Naive B cell (primary cell): ENCODE measurements at places on chromosomes 4 and X. TPM values are rescaled to one million over a fixed set of nuclear protein-coding genes. Genes with fewer than 3 reads are reported as not detected.

The TREX2 gene
- polyA plus RNA-seq: not detected

The P2RY4 gene
- not detected for polyA plus RNA-seq

The CSAG1 gene
- not detected for polyA plus RNA-seq

- H3K4me1 ChIP-seq: no peaks in the 10 kb centered on the region
- no peak for DNase-seq
- H3K27ac ChIP-seq: no peak overlapping the region
- H3K27me3 ChIP-seq: no peaks in the 10 kb centered on the region
- H3K4me3 ChIP-seq: no peak overlapping the region
- no peaks in the 10 kb centered on the region for H3K36me3 ChIP-seq
Observed at GRCh38 chr4:11483046-11483445, 54.4 kb upstream of the HS3ST1 start.

GRCh38 chr4:7699031-7699430, 240.6 kb downstream of the AFAP1 start:
- H3K27ac ChIP-seq: no peak overlapping the region
- no peak for DNase-seq
- H3K4me3 ChIP-seq: no peak overlapping the region
- H3K36me3 ChIP-seq: no peaks in the 10 kb centered on the region
- H3K27me3 ChIP-seq: peaks cover 24% of the 10 kb centered on the region
- no peaks in the 10 kb centered on the region for H3K4me1 ChIP-seq

DNA sequence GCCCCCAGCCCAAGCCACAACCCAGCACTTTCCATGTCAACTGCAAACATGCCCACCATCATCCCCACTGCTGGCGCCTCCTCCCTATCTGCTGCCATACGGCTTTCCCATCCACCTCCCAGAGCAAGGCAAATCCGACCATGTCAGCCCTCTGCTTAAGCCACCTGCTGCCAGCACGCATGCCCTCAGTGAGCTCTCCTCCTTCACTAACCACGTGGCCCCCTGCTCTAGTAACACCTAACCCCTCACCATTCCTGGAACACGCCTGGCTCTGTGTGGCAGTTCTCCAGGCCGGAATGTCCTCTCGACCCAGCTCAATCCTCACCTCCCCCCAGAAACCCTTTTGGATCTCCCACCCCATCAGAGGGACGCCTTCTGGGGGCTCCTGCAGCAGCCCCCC, 17.4 kb downstream of the BCAP31 start:
- H3K4me3 ChIP-seq: no peak overlapping the region
- H3K4me1 ChIP-seq: peaks cover 15% of the 10 kb centered on the region
- no peak for DNase-seq
- no peak overlapping the region for H3K27ac ChIP-seq

GRCh38 chrX:7294483-7294882, 146.5 kb upstream of the PUDP start:
- H3K4me1 ChIP-seq: no peaks in the 10 kb centered on the region
- no peaks in the 10 kb centered on the region for H3K27me3 ChIP-seq
- H3K4me3 ChIP-seq: no peak overlapping the region
- no peak for DNase-seq
- no peak overlapping the region for H3K27ac ChIP-seq
